Activated CD4-positive, alpha-beta T cell treated with anti-CD3 and anti-CD28 coated beads for 36 hours (primary cell): ENCODE measurements at places on chromosomes 12 and 14. TPM values are rescaled to one million over a fixed set of nuclear protein-coding genes. Genes with fewer than 3 reads are reported as not detected.

The TBK1 gene
- total RNA-seq: 15.4 TPM

DNA sequence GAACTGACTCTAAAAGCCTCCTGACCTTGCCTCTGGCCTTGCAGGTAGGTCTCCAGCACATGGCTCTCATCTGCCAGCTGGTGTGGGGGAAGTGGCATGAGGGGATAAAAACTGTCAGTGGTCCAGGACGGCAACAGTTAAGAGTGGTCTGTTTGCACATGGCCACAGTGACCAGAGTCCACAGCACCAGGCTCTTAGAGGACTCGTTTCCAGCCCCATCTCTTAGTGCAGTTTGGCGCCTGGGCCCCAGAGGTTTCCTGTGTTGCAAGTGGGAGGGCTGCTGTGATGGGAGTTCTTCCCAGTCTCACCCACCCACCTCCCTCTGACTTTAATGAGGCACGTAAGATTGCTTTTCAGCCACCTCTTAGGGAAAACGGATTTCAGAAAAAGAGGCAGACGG lies 37.0 kb downstream of the APPL2 start:
- peaks cover 4% of the 10 kb centered on the region for H3K4me1 ChIP-seq
- peaks cover 16% of the 10 kb centered on the region for H3K36me3 ChIP-seq
- DNase-seq: no peak
- no peak overlapping the region for H3K27ac ChIP-seq

DNA sequence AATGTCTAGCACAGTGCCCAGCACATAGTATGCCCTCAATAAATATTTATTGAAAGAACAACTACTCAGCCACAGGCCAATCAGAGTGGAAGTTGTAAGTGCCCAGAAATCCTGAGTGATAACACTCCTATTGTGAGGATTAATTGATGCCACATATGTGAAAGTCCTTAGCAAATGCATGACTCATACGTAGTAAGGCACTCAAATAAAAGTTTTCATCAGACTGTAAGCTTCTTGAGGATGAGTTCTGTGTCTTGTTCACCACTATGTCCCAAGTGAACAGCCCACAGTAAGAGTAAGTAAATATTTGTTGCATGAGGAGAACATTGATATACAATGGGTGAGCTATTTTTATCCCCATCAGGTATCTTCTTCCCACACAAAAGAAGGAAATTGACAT lies 24.7 kb upstream of the ANO6 start:
- H3K27me3 ChIP-seq: no peaks in the 10 kb centered on the region
- no peak overlapping the region for H3K4me3 ChIP-seq
- H3K36me3 ChIP-seq: peaks cover 7% of the 10 kb centered on the region
- no peak for DNase-seq

DNA sequence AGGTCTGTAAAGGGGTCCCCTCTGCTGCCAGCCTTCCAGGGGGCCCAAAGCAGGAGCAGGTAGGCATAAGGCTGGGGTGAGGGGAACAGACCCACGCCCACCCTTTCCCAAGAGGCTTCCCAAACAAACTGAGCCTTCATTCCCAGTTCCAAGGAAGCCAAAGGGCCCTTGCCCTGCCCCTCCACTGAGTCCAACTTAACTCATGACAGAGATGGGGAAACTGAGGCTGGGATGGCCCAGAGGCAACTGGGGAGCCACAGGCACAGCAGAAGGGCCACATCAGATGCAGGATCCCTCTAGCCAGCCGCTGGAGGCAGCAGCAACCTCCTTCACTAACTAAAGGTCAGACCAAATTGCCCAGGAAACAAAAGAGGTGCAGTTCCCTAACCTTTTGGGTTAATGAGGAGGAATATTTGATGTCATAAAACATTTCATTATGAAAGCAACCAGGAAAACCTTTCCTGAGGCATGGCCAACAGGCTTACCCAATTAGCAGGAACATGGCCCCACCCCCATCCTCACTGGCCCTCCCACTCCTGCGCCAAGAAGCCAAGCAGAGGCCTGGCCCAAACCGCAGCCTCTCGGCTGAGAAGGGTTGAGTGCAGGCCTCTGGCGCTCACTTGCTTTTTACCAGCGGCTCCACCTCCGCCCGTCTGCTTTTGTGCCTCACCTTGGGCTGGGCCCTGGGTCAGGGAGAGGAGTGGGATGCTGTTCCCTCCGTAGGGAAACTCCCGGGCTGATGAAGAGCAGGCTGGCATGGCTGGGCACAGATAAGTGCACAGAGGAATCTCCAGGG lies 293.5 kb upstream of the RTL1 start:
- H3K36me3 ChIP-seq: no peaks in the 10 kb centered on the region
- no peak overlapping the region for H3K27ac ChIP-seq
- no peak for DNase-seq
- no peaks in the 10 kb centered on the region for H3K4me1 ChIP-seq

DNA sequence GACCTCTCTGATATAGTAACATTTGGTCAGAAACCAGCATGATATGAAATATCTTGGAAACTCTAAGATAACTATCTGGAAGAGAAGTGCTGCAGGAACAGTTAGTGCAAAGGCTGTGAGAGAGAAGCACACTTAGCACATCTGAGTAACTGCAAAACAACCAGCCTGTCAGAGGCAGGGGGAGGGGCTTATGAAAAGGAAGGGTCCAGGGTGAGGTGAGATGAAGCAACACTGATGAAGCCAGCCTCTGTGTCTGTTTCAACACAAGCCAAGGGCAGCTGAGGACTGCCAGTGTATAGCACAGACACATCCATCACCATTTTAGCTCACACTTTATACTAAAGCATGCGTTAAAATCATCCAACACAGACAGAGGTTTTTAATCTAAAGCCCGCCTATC lies 37.4 kb upstream of the OVCH1 start:
- H3K36me3 ChIP-seq: no peaks in the 10 kb centered on the region
- H3K27me3 ChIP-seq: peaks cover 16% of the 10 kb centered on the region
- no peak overlapping the region for H3K27ac ChIP-seq
- no peaks in the 10 kb centered on the region for H3K4me1 ChIP-seq

- H3K4me3 ChIP-seq: no peak overlapping the region
- no peak for DNase-seq
- no peaks in the 10 kb centered on the region for H3K4me1 ChIP-seq
- H3K36me3 ChIP-seq: no peaks in the 10 kb centered on the region
- H3K27me3 ChIP-seq: peaks cover 6% of the 10 kb centered on the region
These were observed 26.7 kb downstream of the GALNT9 start for GRCh38 chr12:132302466-132303358.

The HAL gene
- total RNA-seq: 0.40 TPM

GRCh38 chr12:52835271-52836041 lies 1.3 kb upstream of the KRT79 start:
- H3K27me3 ChIP-seq: peaks cover 5% of the 10 kb centered on the region
- peaks cover 27% of the 10 kb centered on the region for H3K4me1 ChIP-seq
- peak overlapping the region; percentile 17 for H3K4me3 ChIP-seq
- peak overlapping the region; percentile 81 for H3K27ac ChIP-seq
- peak; percentile 34 for DNase-seq
- no peaks in the 10 kb centered on the region for H3K36me3 ChIP-seq

DNA sequence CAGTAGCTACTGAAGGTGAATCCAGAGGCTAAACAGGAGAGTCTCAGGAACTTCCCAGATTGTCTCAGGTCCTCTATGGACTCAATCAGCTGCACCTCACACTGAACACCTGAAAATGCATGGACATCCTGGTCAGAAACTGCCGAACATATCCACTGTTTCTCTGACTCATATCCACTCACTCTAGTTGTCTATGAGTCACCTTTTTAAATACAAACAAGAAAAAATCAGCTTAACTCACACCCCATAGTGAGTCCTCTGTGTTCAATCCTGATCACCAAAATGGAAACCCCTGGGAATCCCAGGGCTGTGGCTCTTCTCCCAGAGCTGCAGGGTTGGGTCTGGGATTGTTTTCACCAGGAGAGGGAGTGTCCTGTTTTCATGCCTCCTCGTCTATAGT lies 556.7 kb downstream of the TMEM121 start:
- H3K36me3 ChIP-seq: no peaks in the 10 kb centered on the region
- H3K4me3 ChIP-seq: no peak overlapping the region
- peaks cover 17% of the 10 kb centered on the region for H3K4me1 ChIP-seq
- no peak overlapping the region for H3K27ac ChIP-seq
- no peak for DNase-seq

The RNF212B gene
- not detected for total RNA-seq
